GM12892 (cell line): ENCODE measurements at places on chromosomes 6 and 20.

- DNase-seq: no peak
Measured at GRCh38 chr6:166257911-166258318, 50.3 kb downstream of the PRR18 start.

GRCh38 chr20:61042506-61043385, 209.3 kb upstream of the CDH4 start:
- DNase-seq: no peak

DNA sequence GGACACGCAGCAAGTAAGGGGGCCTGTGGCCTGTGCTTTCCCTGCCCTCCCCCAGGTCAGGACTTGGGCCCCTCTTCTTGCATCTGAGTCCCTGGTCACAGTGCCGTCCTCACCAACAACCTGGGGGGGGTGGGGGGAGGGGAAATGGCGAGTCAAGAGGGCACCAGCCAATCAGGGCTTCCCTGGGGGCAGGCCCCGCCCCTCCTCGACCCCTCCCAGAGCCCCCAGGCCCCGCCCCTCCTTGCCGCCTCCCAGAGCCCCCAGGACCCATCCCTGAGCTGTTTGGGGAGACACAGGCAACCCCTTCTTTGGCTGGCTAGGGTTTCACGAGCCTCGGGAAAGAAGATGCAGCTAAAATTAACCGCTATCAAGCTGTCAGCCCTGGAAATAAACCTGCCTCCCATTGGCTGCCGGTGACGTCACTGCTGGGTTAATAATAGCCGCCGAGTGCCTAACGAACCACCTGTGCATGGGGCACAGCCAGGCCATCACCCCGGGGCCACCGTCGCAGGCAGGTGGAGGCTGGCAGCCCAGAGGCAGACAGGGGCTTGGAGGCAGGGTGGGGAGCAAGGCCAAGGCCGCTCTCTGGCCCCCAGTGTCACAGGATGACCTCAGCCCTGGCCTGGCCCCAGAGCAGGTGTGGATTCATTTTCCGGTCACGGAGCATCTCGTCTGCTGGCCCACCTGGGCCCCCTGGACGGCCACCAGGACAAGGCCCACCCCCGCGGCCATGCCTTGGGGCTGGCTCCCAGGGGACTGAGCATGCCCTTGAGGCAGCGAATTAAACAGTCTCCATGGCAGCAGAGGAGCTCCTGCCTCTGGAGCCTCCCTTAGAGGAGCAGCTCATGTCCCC, 3.2 kb upstream of the EEF1A2 start:
- no peak for DNase-seq

DNA sequence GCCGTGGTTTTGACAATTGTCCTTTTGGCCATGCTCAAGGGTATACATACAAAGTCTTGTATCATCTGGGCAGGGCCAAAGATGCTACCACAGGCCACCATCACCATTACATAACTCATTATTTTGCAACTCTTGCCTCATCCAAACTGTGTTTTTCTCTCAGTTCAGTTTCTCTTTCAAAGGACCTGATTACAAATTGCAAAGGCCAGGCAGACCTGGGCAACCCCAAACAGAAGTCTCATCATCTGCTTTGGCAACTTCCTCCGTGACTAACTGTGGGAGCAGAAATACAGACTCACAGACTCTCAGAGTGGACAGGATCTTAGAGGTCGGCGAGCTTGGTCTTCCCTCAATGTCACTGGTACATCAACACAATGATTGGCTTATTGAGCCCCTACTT, 117.8 kb upstream of the NEDD9 start:
- no peak for DNase-seq
